ENCODE measurements at places on chromosomes 4 and X. TPM values are rescaled to one million over a fixed set of nuclear protein-coding genes. Genes with fewer than 3 reads are reported as not detected.

DNA sequence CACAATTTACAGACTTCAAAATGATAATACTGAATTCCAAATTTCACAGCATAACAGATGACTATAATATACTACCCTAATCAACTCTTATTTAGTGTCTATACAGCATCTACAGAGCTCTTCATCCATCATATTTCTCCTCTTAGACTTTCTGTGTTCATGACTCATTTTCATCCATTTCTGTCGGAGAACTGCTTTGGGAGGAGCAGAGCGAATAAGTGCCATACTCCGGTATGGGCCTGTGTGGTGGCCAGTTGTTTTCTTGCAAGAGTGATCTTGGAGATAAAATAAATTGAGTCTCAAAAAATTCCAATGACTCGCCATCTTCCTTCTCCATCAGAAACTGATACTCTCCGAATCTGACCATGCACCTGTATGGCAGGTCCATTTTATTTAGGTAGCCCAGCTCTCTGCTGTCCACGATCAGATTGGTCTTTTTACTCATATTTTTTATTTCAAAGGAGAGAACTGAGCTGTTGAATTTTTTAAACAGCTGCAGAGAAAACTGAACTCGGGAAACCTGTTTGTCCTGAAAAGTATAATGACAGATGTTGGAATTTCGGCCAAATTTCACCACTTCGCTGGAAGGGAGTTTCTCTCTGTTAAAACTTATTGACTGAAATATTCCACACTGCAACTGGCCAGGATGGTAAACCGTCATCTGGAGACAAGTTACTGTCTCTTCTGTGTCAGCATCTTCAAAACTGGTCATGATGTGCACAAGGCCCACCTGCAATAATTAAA is 7.8 kb downstream of the TIFA start:
- DNase-seq: no peak

DNA sequence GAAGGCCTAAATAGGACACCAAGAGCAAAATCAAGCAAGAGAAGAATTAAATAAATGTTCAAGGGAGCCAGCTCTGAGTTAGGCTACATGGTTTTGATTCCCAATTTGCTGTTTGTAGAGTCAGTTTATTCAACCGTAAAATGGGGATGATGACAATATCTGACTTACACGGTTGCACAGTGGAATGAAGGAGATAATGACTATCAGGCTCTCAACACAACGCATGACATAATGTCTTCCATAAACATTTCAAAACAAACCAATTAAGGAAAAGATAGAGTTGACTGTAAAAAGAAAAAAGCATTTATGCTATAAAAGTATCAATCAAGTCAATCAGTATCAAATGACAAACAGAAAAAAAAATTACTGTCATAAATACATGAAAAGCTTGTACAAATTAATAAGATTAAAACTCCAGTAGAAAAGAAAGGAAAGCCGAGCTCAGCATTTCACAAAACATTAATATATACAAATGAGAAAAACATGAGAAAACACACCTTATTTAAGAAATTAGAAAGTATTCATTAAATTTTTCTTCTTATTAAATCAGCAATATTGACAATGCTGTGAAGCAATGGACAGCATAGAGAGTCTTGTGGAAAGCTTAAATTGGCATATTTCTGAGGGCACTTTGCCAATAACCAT is 179.0 kb downstream of the SCFD2 start:
- DNase-seq: no peak

CPE gene
- 324 TPM for total RNA-seq

GRCh38 chr4:22643952-22644351 is 48.8 kb upstream of the GBA3 start:
- no peak for DNase-seq

DNA sequence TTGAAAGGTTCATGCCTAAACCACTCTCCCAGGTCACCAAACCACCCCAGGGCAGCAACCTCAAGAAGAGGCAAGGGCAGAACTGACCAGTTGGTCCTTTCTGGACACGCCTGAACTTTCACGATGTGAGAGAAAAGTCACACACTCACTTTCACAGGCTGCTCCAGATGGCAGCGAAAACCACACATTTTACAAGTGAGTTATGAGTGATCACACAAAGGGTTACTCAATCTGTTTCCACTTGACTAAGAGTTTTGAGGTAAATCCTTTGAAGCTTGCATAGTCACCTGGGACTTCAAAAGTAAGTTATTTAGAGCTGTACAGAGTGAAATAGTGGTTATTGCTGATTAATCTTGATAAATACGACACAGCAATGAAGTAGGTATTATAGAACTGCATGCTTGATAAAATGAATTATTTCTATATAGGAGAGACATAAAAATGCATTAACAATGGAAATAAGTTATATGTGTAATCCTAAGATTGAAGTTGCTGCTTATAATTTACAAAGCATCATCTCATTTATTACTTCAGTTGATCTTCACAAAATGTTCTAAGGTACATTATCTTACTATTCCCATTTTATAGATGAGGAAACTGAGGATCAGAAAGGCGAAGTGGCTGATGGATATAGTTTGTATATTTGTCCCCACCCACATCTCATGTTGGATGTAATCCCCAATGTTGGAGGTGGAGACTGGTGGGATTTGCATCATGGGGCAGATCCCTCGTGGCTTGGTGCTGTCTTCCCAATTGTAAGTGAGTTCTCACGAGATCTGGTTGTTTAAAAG is 103.0 kb upstream of the KLF3 start:
- no peak for DNase-seq

DNA sequence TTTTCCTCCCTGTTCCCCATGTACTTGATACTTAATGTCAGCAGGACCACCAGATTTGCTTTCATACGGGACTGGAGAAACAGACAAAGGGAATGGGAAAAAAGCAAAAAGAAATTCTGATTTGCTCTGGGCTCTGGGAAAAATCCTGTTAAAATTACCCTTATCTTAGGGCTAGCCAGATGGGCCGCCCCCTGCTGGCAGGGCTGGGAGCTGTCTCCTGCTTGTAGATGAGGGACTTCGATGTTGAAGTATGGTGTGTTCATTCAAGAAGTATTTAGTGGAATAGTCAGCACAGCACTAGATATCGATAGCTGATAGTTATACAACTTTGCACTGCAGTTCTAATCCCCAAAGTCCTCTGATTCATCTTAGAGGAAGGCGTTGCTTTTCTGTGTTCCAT is 45.8 kb downstream of the BCORL1 start:
- DNase-seq: peak; percentile 50

MAOA gene
- 12.3 TPM for total RNA-seq

DNA sequence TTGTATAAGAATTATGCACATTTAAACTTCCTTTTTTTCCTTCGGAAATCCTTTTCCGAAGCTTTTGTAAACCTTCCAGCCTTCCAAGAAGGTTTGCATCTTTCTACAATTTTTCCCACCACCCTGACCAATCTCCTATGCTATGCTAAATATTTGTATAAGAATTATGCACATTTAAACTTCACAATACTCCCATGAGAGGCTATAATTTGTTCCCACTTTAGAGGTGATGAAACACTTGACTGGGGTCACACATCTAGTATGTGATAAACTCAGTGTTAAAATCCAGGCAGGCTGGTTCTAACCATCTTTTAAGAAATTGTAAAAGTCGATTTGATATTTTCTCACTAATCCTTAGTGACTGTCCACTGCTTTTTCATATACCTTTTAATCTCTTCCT is 22.1 kb downstream of the NUDT6 start:
- no peak for DNase-seq

DNA sequence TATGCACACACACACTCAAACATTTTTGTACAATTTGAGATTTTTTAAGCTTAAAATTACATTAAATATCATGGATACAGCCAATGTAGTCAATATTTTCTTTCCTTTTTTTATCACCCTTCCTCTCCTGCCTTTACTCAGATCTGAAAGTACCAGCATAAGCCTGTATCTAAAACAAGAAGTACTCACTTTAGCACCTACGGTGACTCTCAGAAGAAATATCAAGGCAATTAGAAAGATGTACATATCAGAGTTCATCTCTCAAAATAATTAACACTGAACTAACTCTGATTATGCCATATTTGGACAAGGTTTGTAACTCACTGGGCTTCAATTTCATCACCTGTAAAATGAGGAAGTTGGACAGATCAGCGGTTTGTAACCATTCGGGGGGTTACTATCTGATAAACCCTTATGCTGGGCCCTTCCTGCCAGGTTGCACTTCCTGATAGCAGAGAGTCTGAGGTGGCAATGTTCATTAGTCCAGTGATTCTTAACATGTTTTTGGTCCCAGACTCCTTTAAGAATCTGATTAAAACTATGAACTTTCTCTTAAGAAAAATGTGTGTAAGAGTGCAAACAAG is 5.7 kb upstream of the GPR174 start:
- DNase-seq: no peak

DNA sequence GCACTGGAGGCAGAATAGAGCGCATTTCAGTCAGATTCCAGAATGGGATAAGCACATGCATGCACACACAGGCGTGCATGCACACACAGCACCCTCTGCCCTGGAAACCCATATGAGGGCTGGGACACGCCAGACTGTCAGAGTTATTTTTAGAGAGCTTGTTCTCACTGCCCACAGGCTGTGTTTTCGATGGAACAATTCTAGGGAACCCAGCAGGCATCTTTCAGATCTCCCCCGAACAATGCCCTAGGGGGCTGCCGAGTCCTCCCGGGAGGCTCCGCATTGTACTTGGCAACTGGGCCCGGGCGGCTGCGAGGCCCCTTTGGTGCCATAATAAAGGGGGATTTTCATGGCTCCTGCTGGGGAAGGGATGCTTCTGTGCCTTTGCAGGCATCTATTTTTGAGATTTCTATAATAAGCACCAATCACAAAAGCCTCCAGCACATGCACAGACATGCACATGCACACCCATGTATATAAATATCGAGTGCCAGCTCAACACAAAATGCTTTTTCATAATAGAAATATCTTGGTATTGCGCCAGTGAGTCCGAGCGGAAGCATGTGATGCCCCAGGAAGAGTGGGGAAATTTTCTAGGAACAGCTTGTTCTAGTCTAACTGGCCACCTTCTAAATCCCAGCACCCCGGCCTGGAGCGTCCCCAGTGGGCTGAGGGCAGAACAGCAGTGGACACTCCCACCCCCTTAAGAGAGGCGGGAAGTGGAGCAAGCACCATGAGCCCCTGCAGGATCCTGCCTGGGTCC is 88.5 kb downstream of the PHKA2 start:
- peak; percentile 41 for DNase-seq

AIFM1 gene
- total RNA-seq: 55.1 TPM

DNA sequence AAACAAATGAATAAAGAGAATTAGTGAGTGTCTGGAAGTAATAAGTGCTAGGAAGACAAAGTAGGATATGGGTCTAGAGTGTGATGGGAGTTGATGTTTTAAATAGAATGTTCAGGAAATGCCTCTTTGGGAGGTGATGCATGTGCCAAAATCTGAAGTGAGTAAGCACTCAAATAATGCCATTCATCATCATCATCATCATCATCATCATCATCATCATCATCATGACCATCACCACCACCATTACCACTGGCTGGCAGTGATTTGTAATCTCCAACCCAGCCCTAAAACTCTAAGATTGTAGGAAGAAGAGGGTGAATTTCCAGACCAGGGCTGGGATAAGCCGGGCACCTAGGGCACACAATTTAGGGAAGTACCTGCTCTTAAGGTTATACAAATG is 9.7 kb upstream of the SOX3 start:
- DNase-seq: no peak

- DNase-seq: no peak
Measured at GRCh38 chrX:36568946-36569345, 439.2 kb upstream of the FAM47C start.

MAGEA11 gene
- total RNA-seq: 9.8 TPM
